ENCODE measurements at places on chromosomes 12 and 14.

GRCh38 chr12:105970885-105971284, 167.9 kb downstream of the NUAK1 start:
- DNase-seq, result no peak

GRCh38 chr12:62481843-62482540, 15.4 kb downstream of the MON2 start:
- no peak for DNase-seq

DNA sequence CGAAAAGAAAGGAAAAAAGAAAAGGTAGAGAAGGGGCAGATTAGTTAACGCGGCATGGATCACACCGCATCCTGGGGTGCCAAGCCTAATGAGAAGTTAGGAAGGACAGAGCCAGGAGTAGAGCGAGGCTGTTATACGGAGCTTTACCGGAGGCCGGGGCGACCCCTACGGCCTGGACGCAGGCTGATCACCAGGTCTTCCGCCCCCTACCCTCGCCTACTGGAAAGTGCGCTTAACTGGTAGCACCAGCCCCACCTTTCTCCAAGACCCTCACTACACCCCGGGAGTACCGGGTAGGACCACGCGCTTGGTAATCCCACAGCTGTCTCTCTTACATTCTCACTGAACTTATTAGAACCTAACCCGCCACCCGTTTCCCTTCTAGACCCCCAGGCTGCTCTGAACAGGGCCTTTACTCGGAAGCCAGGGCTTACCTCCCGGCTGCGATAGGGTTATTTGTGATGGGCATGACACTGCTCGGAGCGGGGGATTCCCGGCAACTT, 33.8 kb downstream of the WBP11 start:
- no peak for DNase-seq

DNA sequence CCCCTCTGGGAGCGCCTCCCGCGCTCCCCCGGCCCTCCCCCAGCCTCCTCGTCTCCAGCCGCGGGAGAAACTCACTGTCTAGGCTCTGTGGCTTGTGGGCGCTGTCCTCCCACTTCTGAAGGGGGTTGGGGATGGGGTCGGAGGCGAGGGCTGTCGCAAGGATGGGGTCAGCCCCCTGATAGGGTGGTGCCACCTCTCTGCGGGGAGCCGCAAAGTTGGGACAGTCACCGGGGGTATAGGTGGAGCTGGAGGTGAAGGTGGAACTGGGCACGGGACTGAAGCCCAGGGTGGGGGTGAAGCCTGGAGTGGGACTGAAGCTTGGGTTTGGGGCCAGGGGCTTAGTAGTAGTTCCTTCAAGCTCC, 12.2 kb downstream of the TNFRSF1A start:
- no peak for DNase-seq

- no peak for DNase-seq
Observed at GRCh38 chr12:31923063-31923412, 36.2 kb upstream of the RESF1 start.

GRCh38 chr14:81716953-81717352, 183.3 kb upstream of the SEL1L start:
- DNase-seq, result no peak

DNA sequence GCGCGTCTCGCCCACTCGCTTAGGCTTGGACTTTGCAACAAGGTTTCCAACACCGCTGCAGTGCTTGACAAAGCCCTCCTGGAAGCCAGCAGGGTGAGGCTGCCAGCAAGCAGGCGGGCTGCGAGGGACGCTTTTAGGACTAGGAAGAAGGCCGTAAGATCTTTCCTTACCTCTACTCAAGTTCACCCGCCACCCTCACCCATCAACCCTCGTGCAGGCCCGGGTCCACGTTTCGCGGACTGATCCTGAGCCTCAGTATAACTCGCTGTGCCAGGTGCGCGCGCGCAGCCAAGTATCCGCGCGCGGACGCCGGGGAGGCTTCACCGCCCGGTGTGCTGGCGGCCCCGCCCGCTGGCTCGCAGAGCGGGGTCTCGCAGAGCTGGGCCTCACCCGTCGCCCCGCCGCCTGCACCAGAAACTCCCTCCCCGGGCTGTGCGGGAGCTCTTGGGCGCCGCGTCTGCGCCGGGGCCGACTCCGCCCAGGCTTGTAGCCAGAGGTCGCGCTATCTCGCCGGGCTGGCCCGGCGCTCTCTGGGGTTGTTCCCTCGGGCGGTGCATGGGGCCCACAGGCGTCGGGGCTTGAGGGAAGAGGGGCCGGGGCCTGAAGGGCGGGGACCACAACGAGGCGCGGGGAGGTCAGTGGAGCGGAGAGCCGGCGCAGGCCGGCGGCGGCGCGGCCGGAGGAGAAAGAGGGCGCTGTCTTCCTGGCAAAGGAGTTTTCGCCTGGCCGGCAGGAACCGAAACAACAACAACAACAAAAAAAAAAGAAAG, 7.6 kb upstream of the SIX1 start:
- DNase-seq, result peak; percentile 66

DNA sequence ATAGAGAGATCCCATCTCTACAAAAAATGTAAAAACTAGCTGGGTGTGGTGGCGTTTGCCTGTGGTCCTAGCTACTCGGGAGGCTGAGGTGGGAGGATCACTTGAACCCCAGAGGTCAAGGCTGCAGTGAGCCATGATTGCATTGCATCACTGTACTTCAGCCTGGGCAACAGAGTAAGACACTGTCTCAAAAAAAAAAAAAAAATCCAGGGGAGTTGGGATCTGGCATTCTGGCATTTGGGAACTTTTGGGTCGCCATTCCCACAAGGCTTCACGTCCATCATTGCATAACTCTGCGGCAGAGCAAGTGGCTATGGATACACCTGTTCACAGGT, 34.7 kb upstream of the FAM181A start:
- no peak for DNase-seq

DNA sequence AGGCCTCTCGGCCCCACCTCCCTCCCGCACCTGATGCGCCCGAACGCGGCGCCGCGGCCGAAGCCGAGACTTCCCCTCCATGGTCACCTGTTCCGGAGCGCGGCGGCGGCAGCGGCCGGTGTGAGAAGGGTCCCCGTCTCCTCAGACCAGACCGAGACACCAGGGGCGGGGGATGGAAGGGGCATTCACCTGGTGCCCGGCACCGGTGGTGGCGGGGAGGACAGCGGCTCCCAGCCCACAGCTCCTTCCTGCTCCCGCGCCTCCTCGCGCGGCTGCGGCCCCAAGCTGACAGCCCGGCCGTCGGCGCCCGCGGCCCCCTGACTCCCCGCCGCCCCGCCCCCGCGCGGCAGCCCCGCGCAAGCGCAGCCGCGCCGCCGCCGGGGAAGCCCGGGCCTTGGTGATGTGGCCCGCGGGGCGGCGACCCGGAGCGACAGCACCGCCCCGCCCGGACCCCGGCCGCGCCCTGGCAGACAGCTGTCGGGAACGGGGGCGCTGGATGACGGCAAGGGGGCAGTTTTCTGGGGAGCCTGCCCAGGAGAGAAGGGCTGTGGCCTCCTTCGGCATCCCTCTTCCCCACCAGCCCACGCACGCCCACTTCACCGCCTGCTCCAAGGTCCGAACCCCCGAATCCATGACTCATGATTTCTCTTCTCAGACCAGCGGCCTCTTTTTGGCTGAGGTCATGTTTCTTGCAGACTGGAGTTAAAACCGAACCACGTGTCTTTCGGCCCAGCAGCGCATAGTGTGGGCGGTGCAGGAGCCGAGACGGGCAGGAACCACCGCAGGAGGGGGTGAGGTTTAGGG, at the start of gene SLC41A2:
Gene SLC41A2, minus strand, starts transcription at position 290 of the 804 bp plus-strand sequence. CDS start 29,763 bp downstream, outside the sequence.
- DNase-seq, result peak; percentile 84

DNA sequence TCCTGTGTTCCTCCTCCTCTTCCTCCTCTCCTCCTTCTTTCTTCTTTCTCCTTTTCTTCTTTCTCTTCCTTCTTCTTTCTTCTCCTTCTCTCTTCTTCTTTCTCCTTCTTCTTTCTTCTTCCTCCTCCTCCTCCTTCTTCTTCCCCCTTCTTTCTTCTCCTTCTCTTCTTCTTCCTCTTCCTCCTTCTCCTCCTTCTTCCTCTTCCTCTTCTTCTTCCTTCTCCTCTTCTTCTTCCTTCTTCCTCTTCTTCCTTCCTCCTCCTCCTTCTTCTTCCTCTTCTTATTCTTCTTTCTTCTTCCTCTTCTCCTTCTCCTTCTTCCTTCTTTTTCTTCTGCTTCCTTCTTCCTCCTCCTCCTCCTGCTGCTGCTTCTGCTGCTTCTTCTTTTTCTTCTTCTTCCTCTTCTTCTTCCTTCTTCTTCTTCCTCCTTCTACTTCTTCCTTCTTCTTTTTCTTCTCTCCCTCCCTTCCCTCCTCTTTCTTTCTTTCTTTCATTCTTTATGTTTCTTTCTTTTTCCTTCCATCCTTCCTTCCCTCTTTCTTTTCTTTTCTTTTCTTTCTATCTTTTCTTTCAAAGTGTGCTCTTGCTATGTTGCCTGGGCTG, 19.0 kb downstream of the C12orf71 start:
- DNase-seq, result no peak
